HAP-1 (cell line): ENCODE measurements at places on chromosomes 6 and 20.

- no peak for DNase-seq
Measured at GRCh38 chr6:4812068-4812467, 35.9 kb downstream of the CDYL start.

DNA sequence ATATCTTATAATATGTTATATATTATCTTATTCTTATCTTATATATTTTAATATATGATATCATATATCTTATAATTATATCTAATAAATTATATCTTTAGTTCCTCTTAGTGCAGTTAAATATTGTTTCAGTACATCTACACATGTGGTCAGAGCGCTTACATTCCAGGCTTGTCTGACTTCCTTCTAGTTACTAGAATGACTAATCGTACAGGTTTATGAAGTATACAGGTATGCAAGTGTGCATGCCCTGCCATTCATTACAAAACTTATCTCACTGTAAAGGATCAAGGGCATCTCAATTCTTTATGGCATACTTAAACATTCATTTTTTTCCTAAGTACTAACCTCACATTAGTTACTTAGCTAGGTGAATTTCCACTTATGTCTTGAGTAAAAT is 1278.0 kb upstream of the MAP3K7 start:
- DNase-seq, result no peak

- peak; percentile 8 for DNase-seq
Measured at GRCh38 chr6:4647414-4648365, 128.5 kb upstream of the CDYL start.

DNA sequence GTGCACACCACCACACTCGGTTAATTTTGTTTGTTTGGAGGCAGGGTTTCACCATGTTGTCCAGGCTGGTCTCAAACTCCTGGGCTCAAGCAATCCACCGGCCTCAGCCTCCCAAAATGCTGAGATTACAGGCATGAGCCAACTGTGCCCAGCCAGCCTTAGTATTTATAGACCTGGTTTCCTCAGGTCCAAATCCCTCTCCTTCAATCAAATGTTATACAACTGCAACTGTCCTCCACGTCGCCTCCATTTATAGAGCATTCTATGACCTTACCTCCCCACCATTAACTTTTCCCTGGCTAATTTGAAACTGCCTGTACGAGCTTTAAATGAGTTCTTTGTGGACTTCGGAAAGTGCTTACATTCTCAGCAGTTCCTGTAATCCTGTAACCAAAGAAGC is 39.3 kb upstream of the IPCEF1 start:
- DNase-seq, result no peak

GRCh38 chr6:158040051-158040803 is 58.6 kb downstream of the SYNJ2 start:
- no peak for DNase-seq

DNA sequence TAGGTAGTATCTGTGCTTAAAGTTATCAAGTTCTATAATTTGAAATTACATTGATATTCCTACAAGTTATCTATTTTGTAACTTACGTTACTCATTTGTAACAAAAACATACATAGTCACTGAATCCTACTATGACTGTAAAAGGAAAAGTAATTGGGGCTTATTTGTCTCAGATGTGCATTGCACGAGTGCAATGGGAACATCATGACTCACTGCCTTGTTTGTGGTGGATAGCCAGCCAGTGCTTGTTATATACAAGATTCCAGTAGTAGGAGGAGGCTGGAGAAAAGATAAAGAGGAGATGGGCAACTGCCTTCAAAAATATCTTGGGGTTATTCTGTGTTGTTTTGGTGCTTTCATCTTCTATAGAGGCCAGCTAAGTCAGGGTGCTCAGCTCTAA is 164.1 kb downstream of the RNF144B start:
- no peak for DNase-seq

- no peak for DNase-seq
Measured at GRCh38 chr20:36446557-36446956, 94.8 kb upstream of the MYL9 start.

DNA sequence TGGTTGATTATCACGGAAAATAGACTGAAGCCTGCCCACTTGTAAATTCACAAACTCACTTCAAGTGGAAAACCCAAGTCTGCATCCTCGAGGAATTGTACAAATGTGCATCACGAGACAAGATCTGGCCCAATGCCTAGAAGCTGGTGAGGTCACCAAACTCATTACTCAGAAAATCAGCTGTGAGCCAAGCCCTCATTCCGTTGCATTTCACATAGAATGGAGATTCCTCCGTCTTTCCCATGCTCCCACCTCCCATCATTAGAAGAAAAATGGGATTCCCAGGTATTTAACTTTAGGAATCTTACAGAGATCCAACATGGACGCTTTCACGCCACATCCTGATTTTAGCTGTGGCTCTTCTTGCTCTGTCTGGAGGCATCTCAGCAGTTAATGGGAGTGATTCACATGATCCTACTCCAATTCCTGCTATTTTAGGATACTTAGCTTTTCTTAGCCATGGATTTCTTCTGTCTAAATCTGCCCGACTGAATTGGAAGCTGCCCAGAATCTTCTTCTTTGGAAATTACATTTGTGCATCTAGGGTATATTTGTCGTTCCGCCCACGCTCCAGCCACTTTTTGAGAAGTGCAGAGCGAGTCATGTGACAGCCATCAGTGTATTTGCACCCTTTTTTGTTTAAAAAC is 68.7 kb upstream of the STMND1 start:
- DNase-seq, result no peak

- no peak for DNase-seq
Measured at GRCh38 chr6:4164117-4164442, 28.7 kb upstream of the ECI2 start.

GRCh38 chr6:134315189-134315588 is 2.7 kb downstream of the SGK1 start:
- DNase-seq, result no peak

DNA sequence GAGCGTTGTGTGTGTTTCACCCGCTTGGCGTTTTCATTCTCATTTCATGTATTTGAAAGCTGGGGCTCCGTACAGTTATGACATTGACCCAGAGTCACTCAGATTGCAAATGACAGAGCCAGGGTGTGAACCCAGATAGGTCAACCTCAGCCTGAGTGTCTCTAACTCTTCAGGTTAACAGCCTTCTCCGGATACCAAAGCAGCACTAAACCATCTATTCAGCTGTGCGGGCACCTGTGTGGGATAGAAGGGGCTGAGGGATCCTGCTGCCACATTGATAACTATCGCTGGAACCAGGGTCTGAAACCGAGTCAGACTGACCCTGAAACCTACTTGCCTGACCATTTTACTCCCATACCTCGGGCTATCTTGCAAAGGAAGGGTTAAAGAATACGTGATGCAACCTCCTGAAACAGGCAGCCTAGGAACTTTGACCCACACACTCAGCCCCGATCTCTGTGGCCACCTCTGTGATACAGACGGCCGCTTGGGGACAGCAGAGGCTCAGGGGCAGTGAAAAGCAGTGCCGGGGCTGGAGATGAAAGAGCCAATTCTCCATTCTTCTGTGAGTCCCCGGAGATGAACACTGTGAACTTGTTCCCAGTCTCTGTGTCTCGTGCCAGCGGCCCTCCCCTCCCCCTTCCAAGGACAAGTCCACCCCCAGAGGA is 233.5 kb upstream of the QKI start:
- DNase-seq, result peak; percentile 80

DNA sequence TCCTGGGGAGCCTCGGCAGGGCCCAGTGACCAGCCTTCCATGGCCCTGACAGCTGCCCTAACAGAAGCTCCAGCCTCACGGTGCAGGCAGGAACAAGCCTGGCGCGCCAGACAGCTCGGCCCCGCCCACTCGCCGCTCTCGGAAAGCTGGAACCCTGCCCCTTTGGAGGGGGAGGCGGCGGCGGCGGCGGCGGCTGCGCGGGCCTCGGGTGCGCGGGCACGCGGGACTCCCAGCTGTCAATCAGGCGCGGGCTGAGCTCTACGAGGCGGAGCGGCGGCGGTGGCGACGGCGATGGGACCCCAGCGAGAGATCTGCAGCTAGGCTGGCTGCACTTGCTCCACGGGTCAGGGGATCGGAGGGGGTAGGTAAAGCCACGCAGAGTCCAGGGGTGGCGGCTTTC is at the start of gene NRSN1:
TSS of gene NRSN1 (plus strand) at position 236 of the 400 bp plus-strand sequence. CDS start 8,113 bp downstream, outside the sequence.
- peak; percentile 5 for DNase-seq

GRCh38 chr20:44536175-44536574 is 14.3 kb upstream of the SERINC3 start:
- no peak for DNase-seq

GRCh38 chr6:31336896-31337496 is 20.0 kb downstream of the HLA-B start:
- DNase-seq, result no peak

DNA sequence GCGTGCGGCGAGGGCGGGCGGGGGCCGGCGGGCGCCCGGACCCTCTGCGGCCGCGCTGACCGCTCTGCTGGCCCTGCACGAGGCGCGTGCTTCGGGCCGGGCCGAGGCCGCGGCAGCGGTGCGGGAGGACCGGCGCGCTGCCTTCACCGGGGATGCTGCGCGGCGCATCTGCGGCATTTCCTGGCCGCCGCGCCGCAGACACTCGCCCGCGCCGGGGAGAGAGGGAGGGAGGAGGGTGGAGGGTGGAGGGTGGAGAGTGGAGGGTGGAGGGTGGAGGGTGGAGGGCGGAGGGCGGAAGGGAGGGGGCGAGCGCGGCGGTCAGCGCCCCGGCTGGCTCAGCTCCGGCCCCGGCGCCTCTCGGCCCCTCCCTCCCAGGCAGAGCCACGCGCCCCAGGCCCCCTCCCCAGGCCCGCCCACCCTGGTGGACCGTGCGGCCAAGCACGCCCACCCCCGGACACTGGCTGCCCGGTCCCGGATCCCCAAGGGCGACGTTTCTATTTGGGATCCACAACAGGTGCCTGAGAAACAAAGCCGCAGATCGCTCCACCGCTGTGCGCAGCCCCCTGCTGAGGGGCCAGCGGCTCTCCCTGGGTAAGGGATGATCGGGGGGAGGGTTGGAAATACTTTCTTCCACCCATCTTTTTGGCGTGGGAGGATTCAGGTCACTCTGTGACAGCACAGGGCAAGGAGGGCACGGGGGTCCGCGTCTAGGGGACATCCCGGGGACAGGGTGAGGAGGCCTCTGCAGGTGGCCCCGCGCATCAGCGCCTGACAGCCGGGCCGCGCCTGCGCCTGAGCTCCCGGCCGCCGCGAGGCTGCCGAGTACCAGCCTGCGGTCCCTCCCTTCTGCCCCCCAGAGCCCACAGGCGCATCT is 111.2 kb upstream of the BEND6 start:
- peak; percentile 86 for DNase-seq

DNA sequence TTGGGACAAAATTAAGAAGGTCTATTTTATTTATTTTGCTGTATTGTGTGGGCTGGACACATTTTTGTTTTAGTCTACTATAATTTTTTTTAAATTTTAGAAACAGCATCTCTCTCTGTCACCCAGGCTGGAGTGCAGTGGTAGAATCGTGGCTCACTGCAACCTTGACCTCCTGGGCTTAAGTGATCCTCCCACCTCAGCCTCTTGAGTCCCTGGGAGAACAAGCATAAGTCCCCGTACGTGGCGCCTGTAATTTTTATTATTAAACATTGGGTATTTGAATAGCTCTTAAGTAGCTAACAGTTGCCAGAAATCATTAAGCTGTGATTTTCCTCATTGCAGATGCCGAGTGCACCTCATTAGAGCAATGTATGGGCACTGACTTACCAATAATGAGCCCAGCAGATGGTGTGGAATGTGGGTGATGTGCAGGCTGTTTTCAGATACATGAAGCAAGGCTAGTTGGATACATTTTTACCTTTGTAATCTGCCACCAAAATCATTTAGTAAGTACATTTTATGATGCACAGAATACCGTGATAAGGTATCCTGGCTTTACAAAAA is 10.3 kb upstream of the MAS1 start:
- DNase-seq, result no peak

DNA sequence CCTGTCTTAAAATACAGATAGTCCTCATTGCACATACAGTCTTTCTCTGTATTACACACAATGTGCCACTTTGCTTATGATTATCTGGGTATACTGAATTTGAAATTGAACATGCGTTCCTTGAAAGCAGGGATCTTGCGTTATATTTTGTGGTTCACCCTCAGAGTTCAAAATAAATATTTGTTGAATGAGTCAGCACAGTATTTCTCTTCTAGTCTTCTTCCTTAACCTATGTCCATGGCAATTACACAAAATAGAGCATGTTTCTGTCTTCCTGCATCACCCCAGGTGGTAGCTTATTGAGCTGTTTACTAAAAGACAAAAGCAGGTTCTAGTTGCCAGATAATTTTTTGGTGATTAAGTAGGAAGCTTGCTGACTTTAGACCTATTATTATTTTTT is 272.9 kb upstream of the FERMT1 start:
- no peak for DNase-seq

- no peak for DNase-seq
Measured at GRCh38 chr20:63659370-63659769, 1.3 kb downstream of the RTEL1 start.

GRCh38 chr6:149443411-149444181 is 41.2 kb downstream of the ZC3H12D start:
- no peak for DNase-seq

DNA sequence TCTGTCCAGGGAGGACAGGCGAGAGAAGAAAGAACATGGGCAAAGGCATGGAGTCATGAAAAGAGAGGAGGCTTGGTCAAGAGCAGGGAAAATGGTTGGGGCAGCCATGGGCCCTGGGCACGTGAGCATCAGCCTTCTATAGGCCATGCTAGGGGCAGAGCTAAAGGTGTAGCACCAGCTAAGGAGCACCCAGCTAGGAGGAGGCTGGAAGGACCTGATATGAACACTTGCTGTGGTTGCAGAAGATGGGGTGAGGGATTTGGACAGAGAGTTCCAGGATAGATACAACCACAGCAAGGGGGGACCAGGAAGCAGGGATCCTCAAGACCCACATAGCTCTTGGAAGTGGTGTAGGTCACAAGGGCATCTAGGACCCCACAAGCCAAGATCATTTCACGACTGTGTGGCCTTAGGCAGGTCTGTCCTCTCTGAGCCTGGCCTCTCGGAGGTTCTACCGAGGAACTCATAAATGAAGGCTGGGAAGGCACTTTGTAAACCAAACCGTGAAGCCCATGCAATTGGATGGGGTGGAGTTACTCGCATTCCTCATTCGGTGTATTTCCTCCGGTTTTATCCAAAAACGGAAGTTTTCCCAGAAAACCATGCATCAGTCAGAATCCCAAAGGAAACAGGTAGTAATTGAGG is 74.0 kb upstream of the TOP1 start:
- no peak for DNase-seq

- DNase-seq, result no peak
Measured at GRCh38 chr6:140427842-140428241, 1053.4 kb upstream of the CITED2 start.

DNA sequence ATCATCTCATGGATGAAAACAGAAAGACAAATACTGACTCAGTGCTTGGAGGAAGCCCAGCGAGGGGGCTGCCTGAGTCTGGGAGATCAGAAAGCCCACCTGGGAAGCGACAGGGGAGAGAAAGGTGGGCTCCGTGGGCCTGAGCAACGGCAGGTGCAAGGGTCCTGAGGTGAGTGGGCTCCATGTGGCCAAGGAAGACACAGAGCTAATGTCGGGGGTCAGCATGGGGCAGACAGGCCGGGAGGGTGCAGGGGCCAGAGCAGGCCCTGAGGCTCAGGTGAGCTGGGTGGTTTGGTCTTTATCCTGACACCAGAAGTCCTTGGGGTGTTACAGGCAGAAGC is 18.8 kb downstream of the APCDD1L start:
- no peak for DNase-seq
